ENCODE measurements at places on chromosomes 4 and X. TPM values are rescaled to one million over a fixed set of nuclear protein-coding genes. Genes with fewer than 3 reads are reported as not detected.

The PDGFRA gene
- total RNA-seq = 29.8 TPM

The RAB40A gene
- total RNA-seq = not detected

The ARX gene
- total RNA-seq = not detected

The TCEAL7 gene
- 1.7 TPM for total RNA-seq

The RNF150 gene
- 53.3 TPM for total RNA-seq

The PAGE1 gene
- not detected for total RNA-seq

The MAGEA11 gene
- not detected for total RNA-seq

The DUSP9 gene
- total RNA-seq = not detected

The SEL1L3 gene
- total RNA-seq = 3.2 TPM

The UGT2A2 gene
- total RNA-seq = not detected

The GIMD1 gene
- total RNA-seq = not detected

The KDR gene
- total RNA-seq = 21.2 TPM

The CTSO gene
- 6.2 TPM for total RNA-seq

The CXorf49 gene
- total RNA-seq = not detected

The PSMD10 gene
- total RNA-seq = 17.9 TPM

The CLCN4 gene
- total RNA-seq = 30.9 TPM

The PDZD4 gene
- total RNA-seq = 2.6 TPM

The USP17L19 gene
- total RNA-seq = not detected

The TRIM75 gene
- total RNA-seq = not detected

The RBMXL3 gene
- not detected for total RNA-seq

The UFSP2 gene
- 49.4 TPM for total RNA-seq

The PLK4 gene
- 0.54 TPM for total RNA-seq

The SSX4 gene
- not detected for total RNA-seq

The CYBB gene
- 28.8 TPM for total RNA-seq

The FRMPD4 gene
- total RNA-seq = 1.3 TPM

The RHOXF1 gene
- total RNA-seq = not detected

The RAI2 gene
- 18.1 TPM for total RNA-seq

The KLHL5 gene
- total RNA-seq = 13.2 TPM

The GLRA2 gene
- total RNA-seq = not detected

The ARMCX2 gene
- total RNA-seq = 31.7 TPM

The MAGED4B gene
- 0.67 TPM for total RNA-seq

The RNF128 gene
- total RNA-seq = 0.13 TPM

The CA5B gene
- 2.8 TPM for total RNA-seq

The BDH2 gene
- 20.1 TPM for total RNA-seq

The SSX4B gene
- total RNA-seq = not detected

The DAPP1 gene
- 0.51 TPM for total RNA-seq

The NLGN3 gene
- total RNA-seq = 0.38 TPM

The KIAA1210 gene
- not detected for total RNA-seq

The NAP1L2 gene
- total RNA-seq = 5.4 TPM

The SHOX gene
- not detected for total RNA-seq

The GNL3L gene
- total RNA-seq = 25.5 TPM

The PCDH11X gene
- 0.11 TPM for total RNA-seq

The PROM1 gene
- total RNA-seq = 2.1 TPM

The PRDM5 gene
- total RNA-seq = 8.0 TPM

The MAGEA9B gene
- total RNA-seq = not detected

The WWC2 gene
- 34.4 TPM for total RNA-seq

The APLN gene
- total RNA-seq = 15.4 TPM

The NAP1L3 gene
- total RNA-seq = 0.65 TPM

The ABCG2 gene
- total RNA-seq = 0.75 TPM

The TEX13C gene
- total RNA-seq = not detected

The TRPC3 gene
- 0.13 TPM for total RNA-seq

The BCLAF3 gene
- total RNA-seq = 6.5 TPM

The CC2D2A gene
- total RNA-seq = 6.7 TPM

The AGTR2 gene
- total RNA-seq = 0.13 TPM

The PPP1R2C gene
- total RNA-seq = not detected
